Activated CD4-positive, CD25-positive, alpha-beta regulatory T cell (primary cell): ENCODE measurements at places on chromosomes 3 and 15.

DNA sequence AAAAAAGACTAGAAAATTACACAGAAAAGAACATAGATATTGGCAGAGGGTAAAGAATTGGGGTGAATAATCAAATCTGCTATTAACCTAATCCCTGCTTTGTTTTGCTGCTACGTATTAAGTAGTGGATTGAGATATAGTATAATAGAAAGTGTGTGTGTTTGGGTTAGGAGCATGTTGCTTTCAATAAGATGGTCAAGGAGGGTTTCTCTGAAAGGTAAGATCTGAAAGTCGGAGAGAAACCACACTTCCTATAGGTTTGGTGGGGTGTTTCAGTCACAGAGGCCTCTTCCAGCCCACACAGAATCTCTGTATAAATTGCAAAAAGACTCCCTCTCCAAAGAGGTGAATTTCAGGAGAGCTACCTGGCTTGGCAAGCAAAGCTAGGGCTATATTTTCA lies 345.7 kb upstream of the SATB1 start:
- DNase-seq: no peak

DNA sequence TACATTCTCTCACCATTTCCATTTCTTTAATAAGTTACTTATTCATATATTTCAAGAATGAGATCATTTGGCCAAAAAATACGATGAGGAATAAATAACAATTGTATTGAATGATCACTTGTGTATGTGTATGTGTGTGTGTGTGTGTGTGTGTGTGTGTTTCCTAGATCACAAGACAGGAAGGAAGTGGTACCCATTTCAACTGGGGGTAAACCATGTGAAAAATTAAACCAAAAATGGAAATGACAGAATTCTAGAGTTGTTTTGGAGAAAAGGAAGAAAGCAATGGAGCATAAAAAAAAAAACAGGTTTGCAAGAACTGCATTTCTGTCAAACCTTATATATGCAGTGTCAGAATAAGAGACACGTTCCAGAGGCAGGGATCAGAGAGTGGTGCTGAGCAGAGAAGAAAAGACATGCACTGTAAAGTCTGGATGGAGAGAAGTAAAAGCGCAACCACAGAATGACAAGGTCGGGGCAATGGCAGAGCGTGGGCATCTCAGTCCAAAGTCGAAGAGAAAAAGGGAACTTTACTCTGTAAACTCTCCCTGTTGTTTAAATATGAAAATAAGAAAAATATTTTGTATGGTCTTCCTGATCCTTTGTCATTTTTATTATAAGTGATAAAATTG lies 75.5 kb downstream of the PEX5L start:
- DNase-seq: no peak

DNA sequence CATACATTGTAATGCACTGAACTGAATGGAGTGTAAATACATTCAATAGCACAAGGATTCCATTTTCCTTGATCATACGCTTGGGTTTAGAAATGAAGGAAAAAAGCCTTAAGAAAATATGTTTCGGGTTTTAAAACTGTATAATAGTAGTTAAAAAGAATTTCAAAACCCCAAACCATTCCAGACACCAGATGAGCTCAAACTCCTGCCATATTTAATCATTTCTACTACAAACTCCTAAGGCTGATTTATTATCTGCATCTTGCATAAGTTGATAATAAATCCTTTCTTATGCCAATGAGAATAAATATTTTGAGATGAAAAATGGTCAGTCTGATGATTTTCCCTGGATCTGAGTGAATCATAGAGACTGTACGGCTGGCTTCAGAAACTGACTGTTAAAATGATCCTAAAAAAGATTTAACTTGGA lies 51.0 kb downstream of the NR1D2 start:
- no peak for DNase-seq

GRCh38 chr3:21795152-21795837 lies 44.3 kb upstream of the ZNF385D start:
- DNase-seq: no peak

DNA sequence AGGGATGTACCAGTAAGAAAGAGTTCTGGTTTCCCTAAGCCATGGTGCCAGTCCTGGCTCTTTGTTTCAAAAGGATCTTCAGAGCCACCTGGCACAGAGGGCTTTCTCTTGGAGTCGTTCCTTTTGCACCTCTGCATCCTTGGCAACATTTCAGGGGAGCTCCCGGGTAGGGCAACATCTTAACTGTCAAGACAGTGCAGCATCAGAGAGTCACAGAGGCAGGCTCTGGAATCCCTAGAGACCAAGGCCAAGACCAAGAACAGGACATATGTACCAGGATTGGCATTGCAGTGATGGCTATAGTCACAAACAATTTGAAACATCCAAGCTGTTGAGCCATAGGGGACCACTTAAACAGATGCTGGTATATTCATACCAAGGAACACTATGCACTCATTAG lies 129.4 kb upstream of the ADPGK start:
- no peak for DNase-seq
